ENCODE measurements at places on chromosomes 4 and X.

GRCh38 chr4:107902715-107903114, 28.6 kb upstream of the CYP2U1 start:
- DNase-seq, result no peak

GRCh38 chr4:16171831-16172230, 54.4 kb downstream of the TAPT1 start:
- DNase-seq, result no peak

- DNase-seq, result no peak
These were observed 201.5 kb downstream of the TBX22 start for GRCh38 chrX:80216086-80216485.

DNA sequence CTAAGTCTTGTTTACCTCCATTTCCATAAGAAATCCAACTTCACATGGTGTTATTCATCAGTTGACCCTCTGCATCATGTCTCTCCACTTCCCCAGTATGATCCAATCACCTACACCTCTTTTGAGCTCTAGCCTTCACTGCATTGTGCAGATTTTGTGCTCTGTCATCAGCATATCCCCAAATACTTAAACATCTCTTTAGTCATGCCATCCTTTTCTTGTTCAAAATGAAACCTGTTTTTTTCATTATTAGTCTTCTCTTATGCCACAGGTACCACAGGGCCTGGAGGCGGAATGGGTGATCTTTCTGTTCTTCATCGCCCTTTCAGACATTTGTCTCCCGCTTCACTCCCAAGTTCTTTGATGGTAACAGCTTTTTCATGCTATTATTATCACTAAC, 382.7 kb upstream of the GALNTL6 start:
- DNase-seq, result no peak

DNA sequence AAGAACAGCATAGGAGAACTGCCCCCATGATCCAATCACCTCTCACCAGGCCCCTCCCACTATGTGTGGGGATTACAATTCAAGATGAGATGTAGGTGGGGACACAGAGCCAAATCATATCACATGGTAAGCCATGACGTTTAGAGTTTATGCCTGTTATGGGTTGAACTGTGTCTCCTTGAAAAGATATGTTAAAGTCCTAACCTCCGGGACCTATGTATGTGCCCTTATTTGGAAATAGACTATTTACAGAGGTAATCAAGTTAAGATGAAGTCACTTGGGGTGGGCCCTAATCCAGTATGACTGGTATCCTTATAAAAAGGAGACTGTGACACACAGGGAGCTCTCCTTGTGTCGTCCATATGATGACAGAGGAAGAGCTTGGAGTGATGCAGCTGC, 25.2 kb upstream of the SLC2A9 start:
- DNase-seq, result no peak

DNA sequence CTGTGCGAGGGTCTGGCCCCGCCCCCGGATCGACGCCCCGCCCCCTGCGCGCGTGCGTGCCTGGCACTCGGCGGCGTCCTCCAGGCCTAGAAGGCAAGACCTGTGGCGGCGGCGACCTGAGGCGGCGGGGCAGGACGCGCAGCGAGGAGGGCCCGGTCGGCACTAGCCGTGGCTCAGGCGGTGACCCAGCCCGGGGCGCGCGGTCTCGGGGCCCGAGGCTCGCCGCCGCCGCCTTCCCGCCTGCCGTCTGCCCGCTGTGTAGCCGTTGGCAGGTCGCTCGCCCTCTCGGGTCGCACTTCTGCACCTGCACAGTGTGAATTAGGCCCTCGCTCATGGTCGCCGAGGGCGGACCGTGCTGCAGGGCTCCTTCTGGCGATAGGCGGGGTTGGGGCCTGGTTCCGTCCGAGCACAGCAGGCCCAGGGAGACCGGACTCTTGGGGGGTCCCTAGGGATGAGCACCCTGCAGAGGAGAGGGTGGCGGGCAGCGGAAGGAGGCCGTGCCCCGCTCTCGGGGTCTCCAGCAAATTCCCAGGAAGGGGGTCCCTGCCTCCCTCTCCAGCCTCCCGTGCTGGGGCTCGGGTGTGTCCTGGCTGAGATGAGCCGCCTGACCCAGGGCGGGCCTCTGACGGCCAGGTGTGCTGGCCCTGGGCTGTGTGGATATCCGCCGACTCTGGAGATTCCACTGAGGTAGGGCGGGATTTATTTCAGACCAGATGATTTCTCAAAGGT, 557 bp upstream of the FAM53A start:
- no peak for DNase-seq

- no peak for DNase-seq
These were observed 36.5 kb downstream of the DCHS2 start for GRCh38 chr4:154455111-154455510.

GRCh38 chr4:86481440-86481839, 112.7 kb upstream of the PTPN13 start:
- no peak for DNase-seq

DNA sequence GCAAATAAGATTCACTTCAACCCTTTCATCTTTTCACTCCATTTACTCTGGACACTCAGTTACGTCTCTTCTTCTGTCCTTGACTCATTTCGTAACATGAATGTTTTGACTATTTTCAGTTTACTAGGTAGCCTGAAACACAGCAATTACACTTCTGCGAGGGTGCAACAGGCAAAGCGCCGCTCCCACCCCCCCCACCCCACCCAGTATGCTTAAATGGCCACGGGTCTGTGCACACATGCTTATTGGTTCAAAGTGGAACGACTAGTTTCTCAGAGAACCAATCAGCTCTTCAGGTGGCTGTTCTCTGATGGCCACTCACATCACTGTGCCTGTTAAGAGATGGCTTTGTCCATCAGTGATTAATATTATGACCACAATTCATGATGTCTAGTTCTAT, 3.5 kb downstream of the BEND4 start:
- no peak for DNase-seq

DNA sequence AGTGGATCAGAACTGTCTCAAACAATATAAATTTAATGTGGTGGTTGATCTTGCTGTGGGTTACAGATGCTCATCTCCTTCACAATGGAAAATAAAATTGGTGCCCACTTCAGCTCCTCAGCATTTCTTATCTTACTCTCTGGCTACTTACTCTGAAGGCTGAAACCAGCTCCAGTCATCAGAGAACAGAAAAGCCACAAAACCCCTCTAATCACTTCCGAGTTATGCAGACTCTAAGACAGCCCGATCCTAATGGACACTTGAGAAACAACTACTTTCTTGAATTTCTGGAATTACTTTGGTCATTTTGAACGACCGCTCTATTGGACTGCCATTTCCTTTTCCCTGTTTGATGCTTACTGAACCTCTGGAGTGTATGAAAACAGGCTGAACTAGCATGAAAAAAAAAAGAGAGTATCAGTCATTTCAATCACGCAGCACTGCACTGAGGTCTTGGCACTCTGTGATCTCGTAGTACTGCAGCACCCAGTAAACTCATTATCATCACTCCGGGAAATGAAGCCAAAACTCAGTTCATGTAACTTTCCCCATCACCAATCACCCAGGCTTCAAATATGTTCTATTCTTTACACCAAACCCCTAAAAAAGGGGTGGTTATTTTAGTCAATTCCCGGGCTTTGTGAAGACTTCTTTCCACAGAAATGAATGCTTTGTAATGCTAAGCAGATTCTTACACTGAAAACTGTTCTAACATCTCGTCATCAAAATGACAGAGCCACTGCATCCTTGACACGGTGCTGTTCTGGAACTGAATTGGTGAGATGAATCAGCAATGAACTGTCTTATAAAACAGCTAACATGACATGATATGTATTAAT, 54.5 kb downstream of the TSPAN5 start:
- DNase-seq, result no peak

DNA sequence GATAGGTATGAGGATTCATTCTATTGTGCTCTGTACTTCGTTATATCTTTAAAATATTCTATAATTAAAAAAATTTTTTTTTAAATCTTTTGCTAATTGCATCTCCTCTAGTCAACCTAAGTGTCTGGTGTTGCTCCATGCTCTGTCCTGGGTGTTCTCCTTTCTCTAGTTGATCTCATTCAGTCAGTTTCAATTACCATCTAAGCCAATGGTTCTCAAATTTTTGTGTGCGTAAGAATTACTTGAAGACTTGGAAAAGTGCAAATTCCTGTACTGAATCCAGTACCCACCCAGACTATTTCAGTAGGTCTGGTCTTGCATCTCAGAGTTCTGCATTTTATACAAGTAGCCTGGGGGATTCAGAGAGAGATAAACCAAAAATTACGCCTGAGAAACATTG, 6.7 kb downstream of the TMPRSS11D start:
- DNase-seq, result no peak

GRCh38 chrX:131746491-131746968, 202.7 kb downstream of the OR13H1 start:
- DNase-seq, result peak; percentile 89

DNA sequence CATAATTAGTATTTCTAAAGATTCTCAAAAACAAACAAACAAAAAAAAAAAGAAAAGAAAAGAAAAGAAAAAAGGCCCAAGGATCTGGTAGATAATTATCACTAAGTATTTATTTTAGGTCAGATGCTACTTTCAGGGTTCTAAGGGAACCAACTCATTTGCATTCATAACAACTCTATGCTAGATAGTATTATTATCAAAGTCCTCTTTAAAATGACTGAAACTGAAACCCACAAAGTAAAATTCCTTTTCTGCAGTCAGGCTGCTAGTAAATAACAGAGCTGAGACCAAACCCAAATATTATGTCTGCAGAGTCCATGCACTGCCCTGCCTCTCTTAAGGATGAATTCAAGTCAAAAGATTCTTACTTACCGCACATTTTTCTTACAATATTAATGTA, 38.3 kb upstream of the MAPK10 start:
- DNase-seq, result no peak

DNA sequence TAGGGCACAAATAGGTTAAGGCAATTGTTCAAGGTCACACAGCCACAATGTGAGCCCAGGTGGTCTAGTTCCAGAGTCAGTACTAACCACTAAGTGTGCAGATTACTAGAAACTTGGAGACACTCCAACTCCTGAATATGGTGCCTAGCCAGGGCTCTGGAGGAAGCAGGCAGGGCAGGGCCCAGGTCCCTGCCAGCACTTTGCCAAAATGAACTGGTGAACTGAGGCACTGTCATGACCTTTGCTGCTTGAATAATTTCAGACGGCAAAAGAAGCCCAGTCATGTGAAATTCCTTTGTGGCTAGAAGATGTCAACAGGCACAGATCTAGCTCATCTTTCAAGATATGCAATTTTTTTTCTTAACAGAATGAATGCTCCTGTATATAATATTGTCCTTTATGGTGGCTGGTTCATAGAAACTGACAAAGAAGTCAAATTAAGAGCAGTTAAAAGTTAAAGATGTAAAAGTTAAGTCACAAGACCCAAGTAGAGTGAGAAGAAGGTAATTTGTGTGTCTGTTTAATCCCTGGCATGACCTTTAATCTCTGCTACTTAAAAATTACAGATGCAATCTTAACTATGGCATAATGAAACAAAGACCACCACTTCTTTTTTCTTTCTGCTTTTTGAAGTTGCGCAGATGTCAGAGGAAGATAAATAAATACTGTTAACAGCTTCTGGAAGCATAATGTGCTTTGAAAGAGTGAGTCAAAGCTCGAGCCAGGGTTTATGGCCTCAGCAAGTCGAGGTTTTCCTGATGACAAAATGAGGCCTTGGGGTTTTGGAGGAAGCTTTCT, 54.1 kb downstream of the SHROOM3 start:
- no peak for DNase-seq

DNA sequence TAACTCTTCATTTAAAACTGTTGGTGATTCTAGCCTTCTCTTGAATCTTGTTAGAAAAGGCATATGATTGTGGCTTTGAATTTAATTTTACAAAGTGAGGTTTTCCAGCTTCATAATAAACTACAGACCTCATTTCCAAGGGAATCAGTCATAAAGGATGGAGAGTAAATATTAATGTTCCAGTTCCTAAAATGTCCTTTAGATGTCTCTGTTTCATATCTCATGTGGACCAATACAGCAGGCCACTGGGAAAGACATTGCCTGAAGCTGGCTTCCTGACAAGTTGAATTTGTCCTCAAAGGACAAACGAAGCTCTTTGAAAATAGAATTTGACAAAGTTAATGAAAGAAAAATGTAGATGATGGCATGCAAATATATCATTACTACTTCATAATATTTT, 125.4 kb downstream of the ZNF330 start:
- DNase-seq, result peak; percentile 35

GRCh38 chrX:73766431-73766795, 203.4 kb downstream of the CHIC1 start:
- DNase-seq, result no peak

DNA sequence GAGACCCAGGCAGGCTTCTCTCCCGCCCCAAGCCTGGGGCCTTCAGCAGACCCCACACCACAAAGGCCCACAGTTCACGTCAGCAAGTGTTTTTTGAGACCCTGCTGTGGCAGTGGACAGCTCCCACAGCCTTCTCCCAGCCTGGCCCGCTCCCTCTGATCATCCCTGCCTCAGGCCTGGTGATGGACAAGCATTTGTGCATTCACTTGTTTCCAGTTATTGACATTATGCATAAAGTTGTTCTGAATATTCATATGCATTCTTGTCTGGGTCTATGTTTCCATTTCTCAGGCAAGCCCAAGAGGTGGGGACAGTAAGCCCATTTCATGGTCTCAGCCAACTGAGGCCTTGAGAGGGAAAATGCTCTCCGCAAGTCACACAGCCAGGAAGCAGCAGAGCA, 14.7 kb downstream of the TRO start:
- DNase-seq, result no peak

DNA sequence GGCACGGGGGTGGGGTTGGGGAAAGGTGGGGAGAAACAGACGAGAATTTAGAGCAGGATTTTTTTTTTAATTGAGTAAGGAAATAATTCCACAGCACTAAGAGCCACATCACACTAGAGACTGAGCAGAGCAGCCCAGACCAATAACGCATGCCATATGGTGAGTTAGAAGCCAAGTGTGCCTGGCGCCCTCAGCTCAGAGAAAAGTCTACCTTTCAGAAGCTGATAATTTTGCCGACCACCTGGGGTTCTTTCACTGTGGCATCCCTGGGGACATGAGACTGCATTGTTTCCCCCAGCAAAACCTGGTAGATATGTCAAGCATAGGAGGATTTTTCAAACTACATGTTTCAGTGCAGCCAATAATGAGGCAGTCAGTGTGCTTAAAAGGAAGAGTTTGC, 516.8 kb downstream of the SMARCA1 start:
- no peak for DNase-seq

DNA sequence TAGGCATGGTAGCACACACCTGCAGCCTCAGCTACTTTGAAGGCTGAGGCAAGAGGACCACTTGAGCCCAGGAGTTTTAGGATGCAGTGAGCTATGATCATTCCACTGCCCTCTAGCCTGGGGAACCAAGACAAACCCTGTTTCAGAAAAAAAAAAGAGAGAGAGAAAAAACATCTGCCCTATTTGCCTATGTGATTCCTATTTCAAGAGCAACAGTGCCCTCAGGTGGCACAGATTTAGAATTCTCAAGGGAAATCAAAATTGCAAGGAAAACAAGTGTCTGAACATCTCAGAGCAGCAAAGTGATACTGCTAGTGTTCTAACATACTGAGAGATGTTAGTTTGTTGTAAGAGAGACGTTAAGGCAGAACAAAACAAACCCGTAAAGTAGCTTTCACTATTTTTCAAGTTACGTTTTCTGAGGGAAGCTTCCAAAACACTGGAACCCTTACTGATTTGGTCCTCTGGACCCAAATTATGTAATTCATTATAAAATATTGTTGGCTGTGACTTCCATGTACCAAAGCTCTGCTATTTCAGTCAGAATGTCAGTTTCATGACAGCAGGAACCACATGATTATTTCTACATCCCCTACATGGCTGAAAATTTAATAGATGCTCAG, 7.9 kb downstream of the BDH2 start:
- peak; percentile 30 for DNase-seq

GRCh38 chr4:6986072-6986780, 56.9 kb upstream of the TADA2B start:
- no peak for DNase-seq

GRCh38 chr4:149897783-149898182, 82.1 kb upstream of the IQCM start:
- DNase-seq, result no peak
